ENCODE measurements at places on chromosomes 3 and 15.

- DNase-seq = no peak
Observed at GRCh38 chr15:29686079-29686425, 136.2 kb downstream of the TJP1 start.

DNA sequence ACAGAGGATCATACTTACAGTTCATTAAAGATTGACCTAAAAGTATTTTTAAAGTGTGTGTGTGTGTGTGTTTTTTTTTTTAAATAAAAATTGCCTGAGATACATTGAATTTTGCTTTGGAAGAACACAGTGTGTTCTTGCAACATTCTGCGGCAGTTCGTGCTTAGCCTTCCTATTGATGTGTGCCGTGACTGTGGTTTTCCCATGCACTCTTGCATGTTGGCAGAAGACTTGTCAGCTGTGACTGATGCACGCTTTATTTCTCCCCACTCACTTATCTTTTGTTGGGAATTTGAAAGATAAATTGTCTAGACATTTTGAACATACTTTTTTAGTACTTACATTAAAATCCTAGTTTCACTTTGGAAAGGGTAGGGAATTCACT, 136.3 kb upstream of the LRRFIP2 start:
- no peak for DNase-seq

DNA sequence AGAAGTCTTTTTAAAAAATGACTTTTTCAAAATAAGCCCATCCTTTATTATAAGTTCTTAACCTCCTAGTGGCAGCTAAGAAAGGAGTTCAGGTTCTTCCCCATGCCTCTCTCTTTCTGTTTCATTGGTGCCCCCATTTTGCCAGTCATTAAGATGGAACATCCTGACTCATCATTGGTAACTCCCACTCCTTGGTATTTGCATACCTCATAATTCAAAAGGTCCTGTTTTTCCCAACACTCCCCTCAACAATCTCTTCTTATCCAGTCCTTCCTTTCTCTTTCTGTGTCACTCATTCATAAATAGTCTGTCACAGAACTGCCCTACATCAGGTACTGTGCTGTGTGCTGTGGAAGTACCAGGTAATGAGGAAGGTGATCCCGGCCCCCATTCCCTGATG, 394.0 kb downstream of the FOXP1 start:
- DNase-seq = no peak

DNA sequence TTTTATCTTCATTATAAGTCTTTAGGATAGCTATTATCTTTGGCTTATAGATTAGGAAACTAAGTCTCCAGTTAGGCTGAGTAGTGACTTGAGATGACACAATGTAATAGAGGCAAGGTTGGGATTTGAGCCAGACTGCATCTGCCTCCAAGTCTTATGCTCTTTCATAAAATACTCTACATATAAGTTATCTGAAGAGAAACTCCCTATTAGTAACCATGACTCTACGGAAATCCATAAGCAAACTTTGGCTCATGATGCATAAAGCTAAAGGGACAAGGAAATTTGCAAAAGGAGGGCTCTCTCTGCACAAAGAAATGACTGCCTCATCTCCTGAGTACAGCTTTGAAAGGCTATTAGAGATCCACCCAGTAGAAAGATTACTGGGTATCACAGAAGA, 77.6 kb upstream of the FRMD4B start:
- DNase-seq = no peak
